ENCODE measurements at places on chromosomes 5 and 9.

DNA sequence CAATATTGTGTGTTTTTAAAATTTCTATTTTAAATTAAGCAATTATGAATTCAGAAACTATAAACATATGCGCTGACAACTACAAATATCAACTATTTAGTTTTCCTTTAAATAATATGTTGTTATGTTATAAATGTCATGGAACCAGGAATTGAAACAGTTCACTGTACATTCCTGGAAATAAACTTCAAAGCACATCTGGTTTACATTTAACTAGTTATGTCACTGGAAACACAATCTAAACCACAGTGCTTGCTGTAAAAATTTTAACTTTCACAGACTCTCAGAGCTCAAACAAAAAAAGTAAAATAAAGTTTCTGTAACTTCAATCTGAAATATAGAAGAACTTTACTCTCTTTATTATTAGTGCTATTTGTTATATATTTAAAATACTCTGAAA, 179.2 kb downstream of the FBN2 start:
- no peak for DNase-seq

- no peak for DNase-seq
These were observed 163.5 kb downstream of the CD180 start for GRCh38 chr5:67032921-67033664.

DNA sequence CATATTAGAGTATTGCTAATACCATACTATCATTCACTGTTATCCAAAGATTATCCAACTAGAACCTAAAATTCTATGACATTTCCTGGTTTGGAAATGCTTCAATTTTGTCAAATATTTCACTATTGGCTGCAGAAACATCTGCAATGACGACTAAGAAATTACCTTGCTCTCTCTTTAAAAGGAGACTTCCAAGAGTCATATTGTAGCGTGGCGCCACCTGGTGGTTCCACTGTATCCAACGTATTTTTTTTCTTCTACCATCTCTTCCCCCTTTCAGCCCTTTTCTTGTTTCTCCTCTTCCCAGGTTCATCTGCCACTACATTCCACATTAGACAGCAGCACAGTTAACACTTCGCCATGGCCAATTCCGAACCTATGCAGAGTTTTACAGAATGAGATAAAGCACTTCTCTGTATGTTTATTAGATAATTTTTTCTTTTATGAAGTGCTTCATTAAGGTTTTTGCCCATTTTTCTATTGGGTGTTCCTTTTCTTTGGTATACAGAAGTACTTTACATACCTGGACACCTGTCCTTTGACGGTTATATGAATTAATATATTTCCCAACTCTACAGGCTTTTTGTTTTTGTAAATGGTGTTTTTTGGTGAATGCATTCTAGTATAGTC, 153.5 kb downstream of the CDC42SE2 start:
- peak; percentile 65 for DNase-seq

GRCh38 chr5:149437391-149438040, 58.4 kb upstream of the IL17B start:
- DNase-seq, result no peak

DNA sequence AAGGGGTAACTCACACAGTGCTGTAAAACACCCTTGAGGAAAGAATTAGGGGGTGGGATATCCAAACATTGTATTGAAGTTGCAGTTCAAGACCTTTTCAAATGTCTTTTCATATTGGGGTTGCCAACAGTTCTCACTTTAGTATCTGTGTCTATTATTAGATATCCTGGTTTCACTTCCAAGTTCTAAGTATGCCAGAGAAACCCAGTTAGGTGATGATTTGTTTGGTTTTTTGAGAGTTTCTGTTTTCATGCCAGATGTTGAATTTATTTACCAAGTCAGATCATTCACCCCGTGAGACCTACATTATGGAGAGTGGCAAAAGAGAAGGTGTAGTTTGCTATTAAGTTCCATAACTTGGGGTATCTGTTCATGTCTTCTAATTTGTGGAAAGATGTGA, 64.5 kb downstream of the C9orf152 start:
- no peak for DNase-seq

GRCh38 chr9:107423540-107423939, 66.0 kb downstream of the KLF4 start:
- no peak for DNase-seq

GRCh38 chr9:31702957-31703356, 681.5 kb upstream of the ACO1 start:
- DNase-seq, result no peak

DNA sequence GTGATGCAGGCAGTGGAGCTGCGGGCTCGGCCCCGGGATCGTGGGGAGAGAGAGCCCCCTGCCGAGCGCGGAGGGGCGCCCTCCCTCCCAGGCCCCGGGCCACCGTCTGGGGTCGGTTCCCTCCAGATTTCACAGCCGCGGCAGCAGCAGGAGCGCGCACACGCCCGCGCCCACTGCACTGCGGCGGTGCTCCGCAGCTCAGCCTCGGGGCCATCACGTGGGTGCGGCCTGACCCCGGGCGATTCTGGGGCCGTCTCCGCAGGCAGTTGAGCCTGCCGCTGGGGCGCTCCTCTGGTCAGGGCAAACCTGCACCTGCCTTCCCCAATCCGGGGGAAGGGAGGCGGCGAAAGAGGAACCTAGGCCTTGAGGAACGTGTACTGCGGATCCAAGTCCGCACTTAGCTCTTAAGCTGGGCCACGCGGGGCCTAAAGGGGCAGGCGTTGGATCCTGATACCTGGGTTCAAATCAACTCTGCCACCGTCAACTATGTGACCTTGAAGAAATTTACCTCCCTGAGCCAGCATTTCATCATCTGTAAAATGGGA, 9.4 kb upstream of the DELE1 start:
- peak; percentile 6 for DNase-seq

DNA sequence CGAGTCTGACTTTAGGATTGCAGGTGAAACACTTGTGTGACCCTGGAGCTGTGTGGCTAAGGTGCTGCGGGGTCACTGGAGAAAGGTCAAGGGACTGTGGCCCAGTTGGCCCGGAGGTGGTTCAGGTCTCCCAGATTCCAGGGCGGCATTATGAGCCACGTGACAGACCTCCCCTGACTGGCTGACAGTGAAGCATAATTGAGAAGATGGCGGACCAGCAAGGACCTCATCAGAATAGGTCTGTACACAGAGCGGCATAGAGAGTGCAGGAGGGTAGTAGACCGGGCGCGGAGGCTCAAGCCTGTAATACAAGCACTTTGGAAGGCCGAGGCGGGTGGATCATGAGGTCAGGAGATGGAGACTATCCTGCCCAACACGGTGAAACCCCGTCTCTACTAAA, 815 bp upstream of the ODF2 start:
- DNase-seq, result peak; percentile 59

GRCh38 chr5:171496456-171496855, 77.0 kb downstream of the FGF18 start:
- no peak for DNase-seq

DNA sequence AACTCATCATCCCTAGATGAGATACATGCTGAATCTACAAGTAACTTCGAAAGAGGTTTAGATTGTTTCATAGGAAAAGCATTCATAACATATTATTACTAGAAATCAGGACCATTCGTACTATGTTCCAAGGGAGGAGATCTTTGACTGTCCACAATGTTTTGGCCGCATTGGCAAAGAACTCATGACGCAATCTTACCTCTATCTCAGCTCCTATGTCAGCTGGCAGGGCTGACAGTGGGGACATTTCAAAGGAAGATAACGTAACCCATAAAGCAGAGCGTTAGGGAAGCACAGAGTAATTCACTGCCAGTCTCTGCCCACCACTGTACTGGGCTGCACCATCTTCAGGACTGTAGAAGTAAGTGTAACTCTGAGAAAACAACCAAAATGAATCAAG, 69.7 kb downstream of the EFNA5 start:
- no peak for DNase-seq

- no peak for DNase-seq
These were observed 143.8 kb upstream of the CCDC152 start for GRCh38 chr5:42612750-42613366.

DNA sequence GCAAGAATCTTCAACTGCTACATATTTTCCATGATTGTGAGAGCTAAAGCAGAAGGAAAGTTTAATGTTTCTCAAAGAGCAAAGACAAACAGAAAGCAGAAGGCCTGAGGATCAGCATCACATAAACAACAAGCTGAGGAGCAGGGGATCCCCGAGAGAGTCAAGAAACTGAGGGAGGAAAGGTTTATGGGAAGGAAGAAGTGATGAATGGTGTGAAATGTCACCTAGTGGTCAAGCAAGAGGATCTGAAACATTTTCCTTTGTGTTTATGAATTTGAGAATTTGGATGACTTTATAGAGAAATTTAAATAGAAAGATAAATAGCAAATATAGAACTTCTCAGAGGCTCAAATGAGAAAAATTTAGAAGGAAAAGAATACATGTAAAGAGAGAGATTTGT, 481.9 kb downstream of the CHSY3 start:
- DNase-seq, result no peak

GRCh38 chr9:19180991-19181390, 49.5 kb upstream of the DENND4C start:
- DNase-seq, result no peak

DNA sequence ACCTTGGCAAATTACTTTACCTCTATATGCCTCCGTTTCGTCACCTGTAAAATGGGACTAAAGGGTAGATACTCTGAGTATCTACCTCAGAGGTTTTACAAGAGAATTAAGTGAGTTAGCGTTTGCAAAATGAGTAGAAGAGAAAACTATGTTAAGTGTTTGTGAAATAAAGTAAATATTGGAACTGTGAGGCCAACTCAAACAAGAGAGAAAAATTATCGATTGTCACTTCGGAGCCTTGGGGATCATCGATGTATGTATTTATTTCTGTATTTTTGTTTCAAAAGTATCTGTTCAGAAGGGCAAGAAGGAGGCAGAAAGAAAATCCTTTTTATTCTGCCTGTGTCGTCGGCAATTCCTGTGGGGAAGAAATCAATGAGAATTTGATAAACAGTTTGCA, 25.8 kb upstream of the C5orf58 start:
- DNase-seq, result no peak

GRCh38 chr5:105680858-105681475, 1989.8 kb downstream of the EFNA5 start:
- no peak for DNase-seq

DNA sequence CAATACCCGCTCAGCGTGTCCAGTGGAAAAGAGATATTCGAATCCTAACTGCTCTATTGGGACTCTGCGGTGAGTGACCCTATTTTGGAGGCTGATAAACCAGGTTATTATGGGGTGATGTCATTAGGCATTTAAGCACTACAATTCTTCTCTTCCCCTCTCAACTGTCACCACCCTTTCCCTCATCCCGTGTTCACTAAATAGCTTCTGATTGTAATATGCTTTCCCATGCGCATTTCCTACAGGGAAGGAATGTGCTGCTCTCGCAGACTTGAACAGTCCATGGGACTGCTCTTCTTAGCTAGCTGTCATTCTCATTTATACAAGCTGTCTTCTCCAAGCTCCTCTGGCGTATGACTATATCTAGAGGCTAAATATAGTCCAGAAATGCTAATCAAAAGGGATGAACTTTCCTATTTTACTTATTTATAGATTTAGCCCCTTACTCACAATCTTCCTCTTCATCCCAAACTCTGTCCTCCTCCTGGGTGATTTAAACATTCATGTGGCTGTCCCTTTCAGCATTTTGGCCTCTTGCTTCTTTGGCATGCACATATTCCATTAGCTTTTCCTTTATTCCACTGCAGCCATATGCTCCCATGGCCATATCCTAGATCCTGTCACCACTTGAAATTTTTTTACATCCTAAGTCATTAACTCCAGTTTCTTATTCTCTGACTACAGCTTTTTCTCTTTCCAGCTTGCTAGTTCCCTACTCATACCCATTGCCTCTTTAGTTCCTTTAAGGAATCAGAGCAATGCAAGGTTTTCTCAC, 39.6 kb upstream of the CSNK1G3 start:
- DNase-seq, result no peak

DNA sequence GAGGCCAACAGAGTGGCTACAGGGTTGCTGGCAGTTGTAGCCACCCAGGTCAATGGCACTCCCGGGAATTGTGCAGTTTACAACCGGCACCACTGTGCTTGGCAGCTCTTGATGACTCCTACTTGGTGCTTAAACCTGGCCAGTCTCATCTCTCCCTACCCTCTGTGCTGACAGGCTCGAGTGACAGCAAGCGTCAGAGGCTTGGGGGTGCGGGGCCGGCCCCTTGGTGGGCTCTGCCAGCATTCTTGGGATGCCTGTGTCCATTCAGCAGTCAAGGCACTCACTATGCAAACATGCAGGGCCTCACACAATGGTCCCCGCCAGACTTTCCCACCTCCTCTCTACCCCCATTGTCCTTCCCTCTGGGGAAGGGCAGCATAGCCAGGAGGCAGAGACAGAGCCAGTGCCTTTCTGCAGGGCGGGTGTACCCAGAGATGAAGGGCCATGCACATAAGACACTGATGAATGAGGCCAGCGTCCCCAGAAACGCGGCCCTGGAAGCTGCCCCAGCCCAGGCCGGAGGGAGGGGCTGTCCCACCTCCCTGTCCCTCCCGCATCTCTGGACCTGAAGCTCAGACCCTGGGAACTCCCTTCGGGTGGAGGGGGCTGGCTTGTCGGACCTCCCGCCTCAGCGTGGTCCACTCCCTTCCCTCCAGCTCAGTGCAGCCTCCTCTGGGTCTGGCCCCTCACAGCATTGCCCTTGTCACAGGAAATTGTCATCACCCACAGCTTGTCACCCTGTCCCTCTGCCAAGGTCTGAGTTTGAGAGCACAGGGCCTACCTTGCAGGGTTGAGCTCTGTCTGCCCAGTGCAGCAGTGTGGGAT, 26.4 kb upstream of the NOTCH1 start:
- no peak for DNase-seq

- DNase-seq, result no peak
These were observed 21.1 kb downstream of the AK8 start for GRCh38 chr9:132857031-132857430.

- no peak for DNase-seq
These were observed 15.1 kb upstream of the LPCAT1 start for GRCh38 chr5:1538741-1539392.

GRCh38 chr5:150809363-150809762, 30.8 kb downstream of the SMIM3 start:
- DNase-seq, result peak; percentile 67

GRCh38 chr9:114906922-114907571, 23.3 kb downstream of the TNFSF8 start:
- peak; percentile 59 for DNase-seq

Measured in NCI-H774 (cell line).